ENCODE measurements at places on chromosomes 2 and 18. TPM values are rescaled to one million over a fixed set of nuclear protein-coding genes. Genes with fewer than 3 reads are reported as not detected.

The LRRC30 gene
- total RNA-seq, result not detected

The SRD5A2 gene
- total RNA-seq, result not detected

The KDSR gene
- 46.3 TPM for total RNA-seq

The MAP3K19 gene
- not detected for total RNA-seq

DNA sequence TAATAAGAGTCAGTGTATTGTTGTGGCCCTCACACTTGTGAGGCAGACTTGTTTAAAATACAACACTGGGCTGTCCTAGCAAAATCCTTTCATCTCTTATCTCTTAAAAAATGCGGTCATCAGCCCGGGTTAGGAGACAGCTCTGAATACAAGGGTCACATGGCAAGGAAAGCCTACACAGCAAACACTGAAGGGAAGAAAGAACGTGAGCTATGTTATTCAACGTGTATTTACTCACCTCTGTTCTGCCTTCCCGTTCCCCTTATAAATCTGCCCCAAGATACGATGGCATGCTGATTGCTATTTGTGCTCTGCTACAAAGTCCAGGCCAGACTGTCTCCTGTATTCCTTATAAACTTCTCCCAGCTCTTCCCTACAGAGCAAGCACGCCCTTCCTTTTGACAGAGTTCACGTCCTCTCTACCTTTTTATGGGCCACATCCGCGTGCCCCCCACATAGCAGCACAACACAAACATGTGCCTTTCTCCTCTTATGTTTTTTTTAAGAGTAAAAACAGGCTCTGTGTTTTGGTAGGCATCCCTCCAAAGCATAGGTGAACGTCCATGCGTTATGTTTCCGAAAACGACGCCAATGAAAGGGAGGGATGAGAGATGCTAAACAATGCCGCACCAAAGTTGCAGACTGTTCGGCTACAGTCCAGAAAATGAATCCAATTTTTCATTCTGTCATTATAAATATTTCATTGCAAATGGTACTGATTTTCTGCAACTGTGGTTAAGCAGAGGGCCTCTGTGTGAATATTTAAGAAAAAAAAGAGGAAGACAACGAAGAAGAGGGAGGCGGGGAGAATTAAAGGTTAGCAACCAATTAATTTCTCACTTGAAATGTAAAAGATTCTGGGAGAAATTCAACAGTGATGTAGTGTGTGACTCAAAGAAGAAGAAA is 274.7 kb downstream of the ZNF521 start:
- DNase-seq, result no peak

DNA sequence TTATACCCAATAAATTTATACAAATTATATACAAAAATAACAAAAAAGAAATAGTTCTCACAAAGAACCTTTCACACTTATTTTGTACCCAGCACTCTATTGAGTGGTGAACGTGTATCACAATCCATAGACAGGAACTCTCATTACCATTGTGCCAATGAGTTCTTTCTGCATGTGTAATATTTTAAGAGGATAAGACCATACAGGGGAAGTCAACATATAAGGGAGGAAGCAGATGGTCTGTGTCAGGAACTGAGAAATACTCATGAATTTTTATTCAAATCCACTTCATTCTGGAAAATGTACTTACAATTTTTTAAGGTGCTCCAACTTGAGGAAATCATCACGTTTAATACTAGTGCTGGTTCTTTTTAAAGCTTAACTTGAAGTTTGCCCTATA is 27.1 kb upstream of the ELOA2 start:
- DNase-seq, result no peak

GRCh38 chr2:209662021-209662420 is 109.6 kb upstream of the UNC80 start:
- no peak for DNase-seq

DNA sequence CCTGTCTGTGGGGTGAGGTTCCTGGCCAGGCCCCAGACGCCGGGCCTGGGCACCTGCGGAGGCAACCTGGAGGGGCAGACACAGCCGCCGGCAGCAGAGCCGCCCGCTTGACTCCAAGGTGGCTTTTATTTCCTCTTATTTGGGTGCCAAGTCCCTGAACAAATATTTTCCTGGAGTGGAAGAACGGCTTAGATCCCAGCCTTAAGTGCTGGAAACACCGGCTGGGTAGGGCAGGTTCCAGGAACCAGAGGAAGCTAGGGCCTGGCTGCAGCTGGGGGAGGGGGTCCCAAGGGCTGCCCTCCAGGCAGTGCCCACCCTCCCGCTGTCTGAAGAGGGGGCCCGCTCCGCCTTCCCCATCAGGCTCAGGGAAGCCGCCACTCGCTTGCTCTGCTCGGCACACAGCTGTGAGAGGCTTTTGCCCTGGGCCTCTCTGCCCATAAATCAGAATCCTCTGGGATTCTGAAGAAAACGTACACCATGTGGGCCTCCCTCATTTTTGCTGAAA is 28.2 kb downstream of the SDC1 start:
- DNase-seq, result no peak

GRCh38 chr2:726169-726568 is 49.0 kb upstream of the TMEM18 start:
- no peak for DNase-seq

DNA sequence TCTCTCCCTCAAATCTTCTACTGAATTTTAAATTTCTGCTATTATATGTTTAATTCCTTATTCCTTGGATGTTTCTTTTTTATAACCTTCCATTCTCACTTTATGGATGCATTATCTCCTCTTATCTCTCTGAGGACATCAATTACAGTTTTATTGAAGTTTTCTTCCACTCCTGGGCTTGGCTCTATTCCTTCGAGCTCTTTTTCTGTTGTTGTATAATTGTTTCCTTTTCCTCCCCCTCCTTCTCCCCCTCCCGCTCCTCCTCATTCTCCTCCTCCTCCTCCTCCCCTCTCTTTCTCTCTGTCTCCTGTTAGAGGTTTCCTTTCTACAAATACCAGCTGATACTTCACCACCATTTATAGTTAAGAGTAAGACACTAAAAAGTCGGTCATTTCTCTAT is 209.8 kb downstream of the ZBTB7C start:
- no peak for DNase-seq

DNA sequence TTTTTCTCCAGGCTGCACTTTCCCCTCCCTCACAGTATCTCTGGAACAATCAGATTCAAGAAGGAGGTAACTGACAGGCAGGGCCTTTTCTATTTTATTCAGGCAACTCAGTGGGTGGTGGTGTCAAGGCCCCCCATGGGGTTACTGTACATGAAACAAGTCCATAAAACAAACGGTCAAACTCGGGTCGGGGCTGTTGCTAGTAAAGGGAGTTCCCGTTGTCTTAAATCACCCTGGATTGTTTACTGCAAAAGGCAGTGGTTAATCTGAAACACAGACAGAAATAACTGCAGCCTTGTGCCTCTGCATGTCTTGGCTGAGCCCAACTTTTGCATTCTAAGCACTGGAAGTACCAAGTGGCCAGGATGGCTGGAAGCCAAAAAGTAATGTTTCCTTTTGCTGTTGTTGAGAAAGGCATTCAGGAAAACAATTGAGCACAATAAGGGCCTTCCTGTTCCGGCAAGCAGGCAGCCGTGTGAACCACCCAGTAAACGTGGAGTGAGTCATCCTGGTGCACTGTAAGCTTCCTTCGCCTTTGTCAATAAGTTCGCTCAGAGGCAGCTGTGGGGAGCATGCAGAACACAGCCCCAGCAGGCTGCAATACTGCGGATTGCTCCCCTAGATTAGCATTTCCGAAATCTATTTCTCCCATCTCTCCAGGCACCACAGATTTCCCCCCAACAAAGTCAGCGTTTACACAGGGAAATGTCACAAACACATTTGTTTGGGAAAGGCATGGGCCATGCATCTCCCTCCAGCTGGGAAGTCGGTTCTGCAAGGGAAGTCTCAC is 149.6 kb downstream of the IRS1 start:
- no peak for DNase-seq

GRCh38 chr18:63255435-63255834 is 64.1 kb downstream of the BCL2 start:
- no peak for DNase-seq

DNA sequence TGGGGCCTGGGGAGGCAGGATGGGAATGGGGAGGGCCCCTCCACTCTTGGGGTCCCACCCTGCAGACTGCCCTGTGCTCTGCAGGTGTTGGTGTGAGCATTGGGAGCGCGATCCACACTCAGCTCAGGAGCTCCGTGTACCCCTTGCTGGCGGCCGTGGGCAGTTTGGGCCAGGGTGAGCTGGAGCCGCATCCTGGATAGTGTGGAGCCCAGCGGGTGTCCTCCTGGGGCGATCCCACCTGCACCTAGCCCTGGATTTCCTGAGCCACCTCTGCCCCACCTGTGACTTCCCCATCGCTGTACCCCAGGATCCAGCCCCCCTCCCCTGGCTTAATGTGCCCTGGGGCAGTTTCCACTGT is 2.6 kb downstream of the PROM2 start:
- DNase-seq, result no peak

Data from omental fat pad (tissue), 4 donors.